ENCODE measurements at places on chromosomes 5 and 9.

DNA sequence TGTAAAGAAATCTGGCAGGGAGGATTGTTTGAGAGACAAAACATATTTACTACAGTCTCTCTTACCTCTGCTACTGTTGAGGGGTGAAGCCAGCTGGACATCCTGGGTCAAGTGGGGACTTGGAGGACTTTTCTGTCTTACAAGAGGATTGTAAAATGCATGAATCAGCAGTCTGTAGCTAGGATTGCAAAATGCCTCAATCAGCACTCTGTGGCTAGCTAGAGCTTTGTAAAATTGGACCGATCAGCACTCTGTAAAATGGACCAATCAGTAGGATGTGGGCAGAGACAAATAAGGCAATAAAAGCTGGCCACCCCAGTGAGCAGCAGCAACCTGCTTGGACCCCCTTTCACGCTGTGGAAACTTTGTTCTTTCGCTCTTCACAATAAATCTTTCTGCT, 995.8 kb upstream of the CDH6 start:
- H3K4me1 ChIP-seq, result no peaks in the 10 kb centered on the region
- H3K27ac ChIP-seq, result no peak overlapping the region
- no peak overlapping the region for H3K4me3 ChIP-seq

GRCh38 chr5:139037732-139038131, 160.4 kb downstream of the SIL1 start:
- peaks cover 50% of the 10 kb centered on the region for H3K36me3 ChIP-seq
- DNase-seq, result no peak
- H3K27me3 ChIP-seq, result peaks cover 2% of the 10 kb centered on the region
- no peak overlapping the region for H3K27ac ChIP-seq
- H3K4me1 ChIP-seq, result peaks cover 9% of the 10 kb centered on the region
- H3K4me3 ChIP-seq, result no peak overlapping the region

DNA sequence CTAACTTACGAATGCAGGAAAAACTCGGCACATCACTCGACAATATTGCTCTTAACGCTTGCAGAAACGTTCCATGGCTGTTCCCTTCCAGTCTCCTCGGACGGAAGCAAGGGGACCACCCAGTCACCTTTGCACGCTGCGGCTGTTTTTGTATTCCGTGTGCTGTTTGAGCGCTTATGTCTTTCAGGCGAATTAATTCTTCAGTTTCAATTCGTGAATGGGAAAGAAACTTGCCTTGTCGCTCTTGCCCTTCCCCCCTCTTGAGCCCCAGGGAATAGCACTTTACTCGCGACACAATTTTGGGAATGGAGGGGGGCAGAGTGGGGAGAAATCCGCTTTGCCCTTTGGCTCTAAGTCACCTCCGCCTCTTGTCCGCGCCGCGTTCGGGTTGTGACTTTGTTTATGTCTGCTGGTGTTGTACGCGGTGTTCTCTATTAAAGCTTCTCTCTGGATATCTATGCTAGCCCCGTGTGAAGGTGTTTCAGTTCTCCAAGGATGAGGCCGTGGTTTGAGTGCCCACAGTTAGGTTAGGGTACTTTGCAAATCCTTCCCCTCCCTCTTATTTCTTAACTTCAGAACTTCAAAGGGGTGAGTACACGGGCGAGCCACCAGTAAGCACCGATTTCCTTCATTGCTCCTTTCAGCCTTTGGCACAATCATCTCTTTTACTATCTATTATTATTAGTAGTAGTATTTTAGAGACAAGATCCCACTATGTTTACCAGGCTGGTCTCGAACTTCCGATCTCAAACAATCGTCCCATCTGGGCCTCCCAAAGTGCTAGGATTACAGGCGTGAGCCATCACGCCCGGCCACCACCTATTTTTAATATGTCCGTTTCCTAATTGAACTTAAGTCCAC, 2.7 kb downstream of the FOXB2 start:
- DNase-seq, result no peak
- H3K4me1 ChIP-seq, result peaks cover 6% of the 10 kb centered on the region
- H3K36me3 ChIP-seq, result no peaks in the 10 kb centered on the region
- peaks cover 58% of the 10 kb centered on the region for H3K27me3 ChIP-seq

DNA sequence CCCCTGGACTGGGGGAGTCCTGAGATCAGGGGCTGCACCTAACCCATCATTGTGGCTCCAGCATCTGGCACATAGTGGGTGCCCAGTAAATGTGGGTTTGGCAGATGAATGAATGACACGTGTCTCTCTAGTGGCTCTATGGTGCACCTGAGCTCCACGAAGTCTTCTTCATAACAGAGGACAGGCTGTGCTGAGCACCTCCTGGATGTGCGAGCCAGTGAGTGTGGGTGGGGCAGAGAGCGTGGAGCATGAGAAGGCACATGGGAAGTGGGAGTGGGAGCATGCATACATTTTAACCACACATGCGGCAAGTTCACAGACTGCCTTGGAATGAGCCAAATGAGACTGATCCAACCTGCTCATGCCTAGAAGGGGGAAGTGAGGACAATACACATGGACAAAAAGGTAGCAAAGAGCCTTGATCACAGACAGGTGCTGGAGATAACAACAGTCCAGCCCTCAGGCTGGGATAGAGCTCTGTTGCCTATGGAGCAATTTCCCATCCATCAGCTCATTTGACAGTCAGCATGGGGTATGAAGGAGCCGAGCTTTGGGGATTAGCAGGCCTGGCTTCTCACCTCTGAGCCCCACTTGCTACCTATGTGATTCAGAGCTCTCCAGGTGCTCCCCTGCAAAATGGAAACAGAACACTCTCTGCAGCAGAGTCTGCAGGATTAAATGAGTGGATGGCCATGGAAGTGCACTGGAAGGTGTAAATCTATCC, 76.2 kb upstream of the TBC1D2 start:
- H3K27me3 ChIP-seq, result no peaks in the 10 kb centered on the region
- peak overlapping the region; percentile 85 for H3K27ac ChIP-seq
- 0 out of 2 replicates have a peak overlapping the region, but pooled peaks have one; percentile 4 for H3K4me3 ChIP-seq

Measured in HFFc6 (cell line).